Substantia nigra (tissue), 51 donors: ENCODE measurements at places on chromosomes 7 and 10.

DNA sequence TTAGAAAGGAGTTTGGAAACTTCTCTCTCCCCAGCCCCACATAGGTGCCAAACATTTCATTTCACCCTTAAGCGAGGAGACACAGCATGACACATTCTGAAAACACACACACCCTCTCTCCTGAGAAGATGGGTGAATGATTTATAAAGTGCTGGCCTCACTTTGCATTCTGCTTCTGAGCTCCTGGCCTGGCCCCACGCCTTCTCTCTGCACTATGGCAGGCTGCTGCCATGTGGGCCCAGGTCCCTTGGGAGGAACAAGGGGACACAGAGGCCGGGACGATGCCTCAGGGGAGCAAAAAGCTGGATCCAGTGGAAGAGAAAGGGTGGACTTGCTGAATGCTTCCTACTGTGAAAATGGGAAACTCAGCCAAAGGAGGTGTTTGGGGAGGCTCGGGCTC is 56.0 kb downstream of the CPXM2 start:
- DNase-seq = no peak

GRCh38 chr7:108027239-108027638 is 24.3 kb upstream of the LAMB1 start:
- DNase-seq = no peak

DNA sequence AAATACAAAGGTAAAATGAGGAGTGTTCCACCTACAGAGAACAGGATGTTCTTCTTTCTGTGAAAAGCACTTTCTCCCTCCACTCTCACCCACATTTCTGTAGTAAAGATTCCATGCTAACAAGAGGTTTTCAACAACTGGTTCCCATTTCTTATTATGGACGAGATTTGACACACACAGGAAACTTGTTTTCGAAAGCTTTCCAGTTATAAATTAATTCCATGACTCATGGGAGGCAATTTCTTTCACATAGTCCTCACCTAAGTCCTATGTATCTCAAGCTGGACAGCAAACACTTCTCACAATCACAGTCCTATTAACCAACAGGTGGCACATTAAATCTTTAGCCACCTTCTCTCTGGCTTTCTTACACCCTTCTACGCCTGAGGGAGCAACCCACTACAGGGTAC is 24.5 kb downstream of the RAPGEF5 start:
- no peak for DNase-seq

GRCh38 chr10:77037735-77038403 is 599.7 kb downstream of the KCNMA1 start:
- DNase-seq = no peak

DNA sequence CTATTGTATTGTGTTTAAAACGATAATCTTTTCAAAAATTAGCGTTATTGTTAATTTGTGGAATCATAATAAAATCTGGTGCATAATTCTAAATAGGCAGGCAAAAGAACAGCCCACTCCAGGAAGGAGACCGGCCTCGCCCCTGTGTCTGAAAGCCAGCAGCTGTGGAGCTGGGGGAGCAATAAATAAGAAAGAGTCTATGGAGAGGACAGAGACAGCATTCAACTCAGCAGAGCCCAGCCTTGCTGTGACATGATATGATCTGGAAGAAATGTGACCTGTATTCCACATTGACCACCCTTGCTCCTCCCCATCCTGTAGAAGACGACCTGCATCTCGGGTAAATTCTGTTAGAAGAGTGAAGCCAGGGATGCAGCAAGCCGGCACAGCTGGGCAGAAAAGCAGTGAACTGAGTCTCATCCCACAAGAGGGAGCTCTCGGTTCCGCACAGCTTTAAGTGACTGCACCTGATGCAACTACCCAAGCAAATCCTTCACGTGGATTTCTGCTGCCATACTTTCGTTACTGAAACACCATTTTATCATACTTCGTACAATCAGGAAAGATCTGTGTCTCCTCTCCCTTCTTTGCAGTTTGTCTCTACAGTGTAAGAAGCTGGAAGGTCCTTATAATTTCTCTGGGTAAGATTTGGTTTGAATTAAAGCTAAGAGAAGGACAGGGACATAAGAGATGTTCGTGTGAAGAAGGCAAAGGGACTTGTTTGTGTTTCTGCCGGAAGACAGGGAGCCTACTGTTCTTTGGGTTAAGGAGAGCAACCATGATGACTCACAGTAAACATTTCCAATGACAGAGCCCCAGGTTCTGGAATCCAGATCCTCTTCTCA is 427.1 kb downstream of the GPAM start:
- peak; percentile 15 for DNase-seq

- no peak for DNase-seq
Observed at GRCh38 chr10:20955355-20955893, 58.3 kb upstream of the NEBL start.

DNA sequence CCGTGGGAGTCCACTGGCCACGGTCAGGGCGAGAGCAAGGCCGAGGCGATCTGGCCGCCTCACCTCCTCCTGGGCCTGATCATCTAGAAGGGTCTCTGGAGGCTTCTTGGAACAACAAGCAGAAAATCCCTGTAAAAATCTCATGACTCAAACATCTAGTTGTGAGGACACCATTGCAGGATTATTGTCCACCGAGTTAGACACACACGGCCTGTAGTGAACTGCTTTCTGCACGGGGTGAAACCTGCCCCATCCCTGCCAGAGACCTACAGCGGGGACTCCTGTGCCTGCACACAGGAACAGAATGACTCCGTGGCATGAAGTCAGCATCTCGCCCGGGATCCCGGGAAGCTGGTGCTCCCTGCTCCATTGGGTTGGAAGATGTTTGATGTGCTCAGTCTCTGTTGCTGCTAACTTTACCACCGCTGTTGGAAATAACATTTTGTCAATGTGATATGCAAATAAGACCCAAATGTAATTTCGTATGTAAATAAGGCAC is 267.0 kb upstream of the TCERG1L start:
- DNase-seq = no peak

- no peak for DNase-seq
Observed at GRCh38 chr10:26031300-26031699, 97.3 kb downstream of the MYO3A start.

GRCh38 chr10:77773631-77774426 is 136.2 kb upstream of the KCNMA1 start:
- no peak for DNase-seq

GRCh38 chr7:69996121-69996520 is 397.8 kb downstream of the AUTS2 start:
- DNase-seq = no peak

DNA sequence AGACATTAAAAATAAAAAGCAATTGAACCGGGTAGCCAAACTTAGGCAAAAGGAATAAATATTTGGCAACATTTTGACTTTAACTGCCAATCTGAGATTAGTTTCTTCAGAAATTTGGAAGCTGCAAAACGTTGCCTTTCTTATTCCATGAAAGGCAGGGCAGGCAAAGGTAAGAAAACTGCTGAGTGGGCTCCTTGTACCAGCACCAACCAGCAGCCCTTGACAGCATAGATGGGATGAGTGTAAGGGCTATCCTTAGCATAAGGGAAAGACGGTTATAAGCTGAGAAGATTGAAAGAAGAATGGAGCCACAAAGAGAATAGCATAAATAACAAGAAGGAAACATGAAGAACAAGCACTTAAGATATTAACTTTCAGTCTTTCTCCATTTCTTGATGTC is 28.6 kb downstream of the AP3M1 start:
- DNase-seq = no peak

DNA sequence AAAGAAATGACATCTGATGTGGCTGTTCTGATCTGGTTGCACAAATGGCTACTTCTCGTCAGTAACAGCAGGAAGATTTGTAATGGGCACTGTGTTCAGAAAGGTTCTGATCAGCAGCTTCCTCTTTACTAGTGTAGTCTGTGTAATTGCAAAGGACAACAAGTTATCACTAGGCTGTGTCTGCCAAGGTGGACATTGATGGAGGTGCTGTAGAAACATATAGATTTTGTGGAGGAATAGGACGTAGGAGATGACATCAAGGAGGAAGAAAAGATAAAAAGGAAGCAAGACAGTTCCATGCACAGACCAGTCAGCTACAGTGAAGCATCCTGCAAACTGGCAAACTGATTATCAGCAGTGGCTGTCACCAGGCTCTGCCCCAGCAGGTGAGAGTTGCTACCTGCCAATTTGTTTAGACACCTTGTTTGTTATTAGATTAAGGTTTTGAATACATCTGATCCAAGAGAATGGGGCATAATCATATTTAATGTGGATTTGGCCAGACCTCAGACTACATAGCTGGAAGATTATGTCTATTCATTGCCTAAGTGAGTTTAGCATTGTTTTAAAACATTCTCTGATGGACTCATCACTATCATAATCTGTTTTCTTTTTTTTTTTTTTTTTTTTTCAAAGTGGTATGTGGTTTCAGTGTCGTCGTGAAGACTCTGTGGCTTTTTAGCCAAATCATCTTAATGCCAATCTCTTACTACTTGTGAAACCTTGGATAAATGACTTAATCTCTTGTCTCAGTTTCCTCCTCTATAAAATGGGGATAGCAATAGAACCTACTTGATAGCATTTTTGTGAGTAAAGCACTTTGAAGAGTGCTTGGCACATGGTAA is 417.9 kb upstream of the LRGUK start:
- DNase-seq = no peak

GRCh38 chr7:158549176-158549615 is 38.4 kb downstream of the PTPRN2 start:
- DNase-seq = no peak

DNA sequence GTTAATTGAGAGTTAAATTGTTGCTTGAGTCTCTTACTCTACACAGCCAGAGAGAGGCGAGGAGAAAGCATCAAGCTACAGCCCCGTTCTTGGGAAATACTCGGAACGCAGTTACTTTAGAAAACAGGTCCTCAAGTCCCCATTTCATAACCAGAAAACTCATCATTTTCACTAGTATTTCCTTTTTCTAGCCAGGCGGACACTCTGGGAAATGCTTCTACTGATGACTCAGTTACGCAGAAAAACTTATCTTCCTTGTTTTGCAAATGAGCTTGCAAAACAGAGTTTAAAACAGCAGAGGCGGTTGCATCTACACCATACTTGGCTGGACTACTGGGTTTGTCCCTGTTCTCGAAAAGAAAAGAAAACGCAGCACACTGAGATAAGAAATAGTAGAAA is 111.4 kb upstream of the FGFR2 start:
- no peak for DNase-seq

DNA sequence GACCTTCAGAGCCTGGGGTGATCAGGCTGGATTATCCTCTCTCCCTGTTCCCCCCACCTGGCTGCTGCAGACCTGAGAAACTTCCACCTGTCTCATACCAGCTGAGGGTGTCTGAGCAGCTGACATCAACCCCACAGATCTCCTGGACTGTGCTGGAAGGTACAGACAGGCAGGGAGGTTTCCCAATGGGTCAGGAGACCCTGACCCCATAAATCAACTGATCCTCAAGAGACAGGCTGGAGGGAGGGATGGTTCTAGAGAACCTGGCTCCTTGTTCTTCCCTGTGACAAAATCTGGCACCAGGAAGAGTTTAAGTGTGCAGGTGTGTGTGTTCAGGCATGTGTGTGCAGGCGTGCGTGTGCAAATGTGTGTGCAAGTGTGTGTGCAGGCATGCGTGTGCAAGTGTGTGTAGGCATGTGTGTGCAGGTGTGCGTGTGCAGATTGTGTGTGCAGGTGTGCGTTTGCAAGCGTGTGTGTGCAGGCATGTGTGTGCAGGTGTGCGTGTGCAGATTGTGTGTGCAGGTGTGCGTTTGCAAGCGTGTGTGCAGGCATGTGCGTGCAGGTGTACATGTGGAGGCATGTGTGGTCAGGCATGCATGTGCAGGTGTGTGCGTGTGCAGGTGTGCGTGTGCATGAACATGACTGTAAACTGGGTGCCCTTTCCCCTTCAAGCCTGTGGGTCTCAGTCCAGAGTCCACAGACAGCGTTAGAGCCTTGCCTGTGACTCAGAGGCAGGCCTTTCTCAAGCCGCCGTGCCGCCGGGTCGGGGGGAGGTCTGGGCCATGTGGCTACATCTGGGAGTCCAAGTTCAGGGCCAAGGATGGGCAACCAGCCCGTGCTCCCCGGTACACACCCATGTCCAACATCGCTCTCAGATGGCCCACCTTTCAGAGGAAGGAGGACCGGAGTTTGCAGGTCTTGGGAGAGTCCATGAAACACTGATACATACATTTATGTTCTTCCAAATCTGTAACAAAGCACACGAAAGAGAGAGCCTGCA is 50.1 kb upstream of the ELN start:
- no peak for DNase-seq

GRCh38 chr7:110891197-110891596 is 199.7 kb upstream of the LRRN3 start:
- DNase-seq = no peak

- DNase-seq = no peak
Observed at GRCh38 chr10:79184145-79184625, 115.4 kb downstream of the ZMIZ1 start.

- DNase-seq = no peak
Observed at GRCh38 chr10:22752272-22752889, 38.0 kb upstream of the PIP4K2A start.

- no peak for DNase-seq
Observed at GRCh38 chr10:43890124-43890523, 241.4 kb upstream of the ZNF32 start.

GRCh38 chr7:1059200-1060091 is 15.1 kb downstream of the GPR146 start:
- DNase-seq = no peak

- no peak for DNase-seq
Observed at GRCh38 chr10:77417806-77418640, 219.6 kb downstream of the KCNMA1 start.

GRCh38 chr10:90288391-90288933 is 569.4 kb downstream of the HTR7 start:
- no peak for DNase-seq

DNA sequence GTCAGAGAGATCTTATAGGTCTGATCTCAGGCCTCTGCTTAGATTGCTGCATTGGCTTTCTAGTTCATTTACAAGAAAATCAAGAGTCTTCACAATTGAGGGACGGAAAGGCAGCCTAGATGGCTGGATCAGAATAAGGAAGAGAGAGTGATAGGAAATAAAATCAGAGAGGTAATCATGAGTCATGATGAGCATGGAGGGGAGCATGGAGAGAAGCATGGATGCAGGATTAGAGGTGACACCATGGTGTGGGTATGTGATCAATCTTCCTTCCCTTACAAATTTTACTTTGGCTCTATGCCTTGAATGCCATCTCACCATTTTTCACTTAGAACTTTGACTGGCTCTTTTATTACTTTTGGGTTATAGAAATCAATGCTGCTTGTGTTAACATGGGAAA is 1.4 kb downstream of the BCCIP start:
- no peak for DNase-seq

- no peak for DNase-seq
Observed at GRCh38 chr7:70569335-70569819, 562.6 kb upstream of the GALNT17 start.

GRCh38 chr10:71223347-71224058 is 11.1 kb downstream of the UNC5B start:
- no peak for DNase-seq

DNA sequence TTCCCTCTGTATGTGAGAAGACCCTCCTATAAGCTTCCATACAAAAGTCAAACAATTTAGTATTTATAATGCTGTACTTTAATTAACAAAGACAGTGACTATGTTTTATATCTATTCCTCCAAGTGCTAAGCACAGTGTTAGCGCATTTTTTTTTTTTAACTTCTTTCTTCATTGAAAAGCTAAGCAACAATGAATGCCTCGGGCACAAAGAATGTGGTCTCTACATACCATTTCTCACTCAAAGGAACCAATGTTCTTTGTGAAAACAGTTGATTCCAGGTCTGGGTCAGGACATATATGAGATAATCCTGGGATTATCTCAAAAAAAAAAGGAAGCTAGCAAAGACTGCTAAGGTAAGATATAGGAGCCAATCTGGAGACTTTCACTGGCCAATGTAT is 26.2 kb upstream of the REEP3 start:
- no peak for DNase-seq

GRCh38 chr7:95089414-95090315 is 182.3 kb downstream of the PPP1R9A start:
- no peak for DNase-seq
